ENCODE measurements at places on chromosomes 2 and 18.

GRCh38 chr2:200467806-200468681 lies 41.8 kb downstream of the KCTD18 start:
- no peak for DNase-seq

- DNase-seq, result peak; percentile 72
Measured at GRCh38 chr2:65232636-65233035, 5.0 kb downstream of the ACTR2 start.

GRCh38 chr2:85329181-85329651 lies 1.4 kb upstream of the TGOLN2 start:
- no peak for DNase-seq

DNA sequence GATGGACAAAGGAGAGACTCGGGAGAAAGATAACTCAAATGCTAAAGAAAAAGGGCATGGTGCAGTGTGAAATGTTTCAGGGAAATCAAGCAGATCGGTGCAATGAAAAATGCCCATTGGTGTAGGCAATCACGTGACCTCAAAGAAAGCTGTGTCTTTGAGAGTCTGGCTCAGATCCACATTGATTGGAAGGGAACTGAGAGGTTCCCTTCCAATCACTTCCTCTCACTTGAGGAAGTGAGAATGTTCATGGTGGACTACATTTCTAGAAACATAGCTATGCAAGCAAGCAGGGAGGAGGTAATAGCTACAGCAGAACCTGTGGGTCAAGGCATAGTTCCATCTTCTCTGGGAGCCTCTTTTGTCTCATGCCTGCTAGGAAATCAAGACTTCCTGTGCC lies 187.4 kb downstream of the LPIN1 start:
- DNase-seq, result no peak

GRCh38 chr18:11996190-11996754 lies 15.0 kb downstream of the IMPA2 start:
- no peak for DNase-seq

DNA sequence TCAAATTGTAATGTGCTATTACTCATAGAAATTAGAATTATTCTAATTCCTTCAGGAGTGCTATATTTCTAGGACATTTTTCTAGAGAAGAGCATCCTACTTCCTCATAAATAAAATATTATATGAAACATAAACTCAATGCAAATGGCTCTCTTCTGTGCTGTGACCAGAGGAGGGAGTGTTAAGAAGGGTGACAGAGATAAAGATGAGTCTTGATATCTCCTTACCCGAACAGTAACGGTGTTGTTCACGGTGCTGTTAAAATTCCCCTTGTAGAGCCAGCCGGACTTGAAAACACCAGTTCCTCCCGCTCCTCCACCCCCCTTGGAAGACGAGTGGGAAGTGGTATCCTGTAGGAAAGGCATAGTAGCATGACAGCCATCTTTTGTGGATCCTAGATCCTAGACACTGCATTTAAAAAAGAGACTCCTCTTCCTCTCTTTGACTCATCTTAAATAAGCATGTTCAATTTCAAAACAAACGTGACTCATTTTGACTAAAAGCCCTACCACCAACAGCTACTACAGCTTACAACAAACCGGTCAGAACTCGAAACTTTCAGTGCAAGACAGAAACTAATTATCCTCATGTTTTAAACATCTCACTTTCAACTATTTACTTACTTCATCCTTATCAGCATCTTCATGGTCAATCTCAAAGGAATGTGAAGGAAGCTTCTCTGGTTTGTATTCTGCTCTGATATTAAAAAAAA lies 156.3 kb downstream of the DOCK10 start:
- DNase-seq, result peak; percentile 75

GRCh38 chr2:153477636-153478288 lies 800 bp downstream of the RPRM start:
- DNase-seq, result no peak

- no peak for DNase-seq
Measured at GRCh38 chr2:131022731-131023130, 70.5 kb downstream of the FAM168B start.

- DNase-seq, result no peak
Measured at GRCh38 chr18:61209801-61210200, 123.4 kb upstream of the CDH20 start.

DNA sequence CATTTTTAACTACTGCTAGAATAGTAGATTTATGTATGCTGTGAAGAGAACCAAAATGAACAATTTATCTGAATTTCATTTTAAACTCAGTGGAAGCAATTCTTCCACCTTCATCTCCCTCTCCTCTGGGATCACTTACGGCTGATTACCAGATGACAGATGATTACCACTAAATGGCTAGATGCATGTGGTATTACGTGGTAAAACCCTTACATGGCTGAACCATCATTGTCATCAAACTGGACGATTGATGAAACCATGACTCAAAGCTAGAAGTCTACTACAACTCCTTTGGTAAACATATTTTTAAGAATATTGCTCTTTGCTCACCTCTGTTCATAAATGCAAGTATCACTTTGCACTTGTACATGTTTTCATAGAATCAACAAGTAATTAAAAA lies 48.5 kb upstream of the DOCK10 start:
- no peak for DNase-seq

GRCh38 chr2:119155633-119156032 lies 2.9 kb downstream of the C1QL2 start:
- DNase-seq, result no peak

DNA sequence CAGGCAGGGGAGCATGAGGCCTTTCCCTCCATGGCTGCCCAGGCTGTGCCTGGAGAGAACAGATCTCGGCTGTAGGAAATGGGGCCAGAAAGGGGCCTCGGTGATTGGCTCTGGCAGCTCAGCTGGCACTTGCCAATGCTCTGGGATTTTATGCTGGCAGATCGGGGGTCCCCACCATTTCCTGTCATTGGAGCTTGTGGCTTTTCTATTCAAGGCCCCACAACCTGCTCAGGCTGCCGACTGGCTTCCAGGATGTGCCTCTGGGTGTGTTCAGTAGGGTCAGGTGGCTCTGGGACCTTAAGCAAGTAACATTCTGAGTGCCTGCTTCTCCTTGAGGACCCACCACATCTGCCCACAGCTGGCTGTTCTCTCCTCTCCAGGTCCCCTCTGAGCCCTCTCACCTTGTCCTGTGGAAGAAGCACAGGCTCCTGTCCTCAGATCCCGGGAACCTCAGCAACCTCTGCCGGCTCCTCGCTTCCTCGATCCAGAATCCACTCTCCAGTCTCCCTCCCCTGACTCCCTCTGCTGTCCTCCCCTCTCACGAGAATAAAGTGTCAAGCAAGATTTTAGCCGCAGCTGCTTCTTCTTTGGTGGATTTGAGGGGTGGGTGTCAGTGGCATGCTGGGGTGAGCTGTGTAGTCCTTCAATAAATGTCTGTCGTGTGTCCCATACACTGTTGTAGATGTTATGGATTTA lies 4.2 kb downstream of the GNLY start:
- peak; percentile 56 for DNase-seq

- no peak for DNase-seq
Measured at GRCh38 chr2:196961889-196962288, 35.4 kb upstream of the PGAP1 start.

DNA sequence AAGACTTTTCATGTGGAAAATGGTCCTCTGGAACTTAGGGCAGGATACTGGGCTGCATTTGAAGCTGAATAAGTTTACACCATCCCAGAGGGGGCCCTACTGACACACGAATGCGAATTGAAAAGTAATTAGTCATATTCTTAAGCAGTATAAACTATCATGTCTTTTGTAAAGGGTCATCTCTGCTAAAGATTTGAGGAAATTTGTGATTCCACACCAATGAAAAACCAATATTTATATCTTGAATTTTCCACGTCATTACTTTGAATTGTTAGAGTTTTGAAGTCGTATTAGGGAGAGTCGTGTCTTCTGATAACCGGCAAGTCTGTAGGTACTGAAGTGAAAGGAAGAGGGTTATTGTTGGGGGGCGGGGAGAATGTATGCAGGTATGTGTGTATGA lies 4.1 kb upstream of the OTX1 start:
- no peak for DNase-seq

DNA sequence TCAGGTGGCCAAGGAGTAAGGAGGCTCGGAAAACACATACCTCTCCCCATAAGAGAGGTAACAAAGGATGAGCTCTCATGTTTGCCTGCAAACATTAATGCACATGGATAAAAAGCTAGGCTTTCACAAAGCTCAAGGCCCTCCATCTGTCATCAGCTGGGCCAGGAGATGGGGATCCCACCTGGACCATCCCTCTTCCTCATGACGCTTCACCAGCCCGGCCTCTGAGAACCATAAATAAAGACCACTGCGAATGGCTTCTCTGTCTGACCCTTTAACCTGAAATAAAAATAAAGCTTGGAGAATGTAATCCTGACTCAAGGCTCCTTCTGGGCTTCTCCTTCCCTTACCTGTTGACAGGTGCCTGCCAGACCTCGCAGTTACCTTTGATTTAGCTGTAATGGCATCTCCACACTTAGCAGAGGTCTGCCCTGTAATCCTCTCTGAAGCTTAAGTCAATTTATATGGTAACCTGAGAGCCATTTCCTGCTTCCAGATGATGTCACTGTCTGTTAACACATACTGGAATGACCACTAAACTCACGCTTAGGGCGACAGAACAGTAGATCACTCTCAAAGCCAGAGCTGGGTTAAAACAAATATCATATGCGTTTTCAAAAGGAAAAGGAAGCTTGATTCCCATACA lies 29.3 kb upstream of the FOXI3 start:
- peak; percentile 22 for DNase-seq

DNA sequence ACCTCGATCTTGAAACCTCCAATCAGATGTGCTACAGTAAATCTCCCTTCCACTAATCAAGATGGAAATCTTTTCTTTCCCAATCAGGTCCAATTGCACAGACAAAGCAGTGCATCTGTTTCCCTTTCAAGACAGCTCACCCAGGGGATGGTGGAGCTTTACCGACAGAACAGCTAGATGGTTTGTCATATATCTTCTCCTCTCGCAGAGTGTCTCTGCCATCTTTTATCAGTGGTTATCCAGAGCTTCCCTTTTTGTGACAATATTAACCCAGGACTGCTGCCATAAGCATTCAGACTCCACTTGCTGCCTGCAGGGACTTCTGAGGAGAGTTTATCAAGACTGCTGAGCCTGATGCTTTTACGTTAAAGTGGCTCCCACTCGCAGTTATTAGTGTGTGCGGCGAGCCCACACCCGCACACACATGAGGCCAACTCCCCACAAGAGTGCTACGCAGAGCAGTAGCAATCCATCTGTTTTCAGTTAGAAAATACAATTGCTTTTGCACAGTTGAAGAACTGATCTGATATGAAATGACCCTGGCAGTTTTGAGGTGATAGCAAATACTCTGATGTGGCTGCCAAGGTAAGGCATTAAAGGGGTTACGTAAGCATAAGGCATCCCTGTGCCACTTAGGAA lies 398.9 kb downstream of the NCKAP5 start:
- DNase-seq, result no peak

GRCh38 chr18:8778386-8778785 lies 73.0 kb downstream of the MTCL1 start:
- no peak for DNase-seq

DNA sequence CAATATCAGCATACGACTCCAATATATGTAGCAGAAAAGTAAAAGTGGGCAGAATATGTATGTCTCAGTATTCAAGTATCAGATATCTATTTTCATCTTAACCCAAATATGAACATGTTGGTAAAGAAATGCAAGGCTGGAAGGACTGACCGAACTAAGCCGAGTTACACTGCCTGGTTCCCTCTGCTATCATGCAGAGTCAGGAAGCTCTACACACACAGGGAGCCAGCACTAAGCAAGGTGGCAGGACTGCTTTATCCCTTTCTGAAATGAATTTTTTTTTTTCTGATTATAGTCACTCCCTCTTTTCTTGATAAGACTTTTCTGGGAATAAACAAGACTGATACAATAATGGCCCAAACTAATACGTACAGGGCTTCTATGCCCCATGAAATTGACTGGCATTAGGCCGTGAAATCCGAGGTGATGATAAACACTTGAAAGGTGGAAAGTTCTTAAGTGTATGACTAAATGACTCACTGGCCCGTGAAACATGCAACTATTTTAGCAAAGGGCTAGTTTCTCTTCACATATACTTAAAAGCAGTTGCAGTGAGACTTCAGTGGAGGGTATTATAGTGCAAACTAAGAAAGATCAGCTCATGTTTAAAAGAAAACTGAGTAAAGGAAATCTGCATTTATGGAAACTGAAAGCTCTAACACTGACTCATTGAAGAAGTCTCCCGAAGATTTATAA lies 14.9 kb downstream of the DPP4 start:
- DNase-seq, result no peak

- no peak for DNase-seq
Measured at GRCh38 chr2:145066151-145066661, 546.3 kb upstream of the ZEB2 start.

- no peak for DNase-seq
Measured at GRCh38 chr2:231987124-231987727, 25.7 kb downstream of the DIS3L2 start.

- DNase-seq, result no peak
Measured at GRCh38 chr2:25842155-25842554, 36.1 kb downstream of the ASXL2 start.

DNA sequence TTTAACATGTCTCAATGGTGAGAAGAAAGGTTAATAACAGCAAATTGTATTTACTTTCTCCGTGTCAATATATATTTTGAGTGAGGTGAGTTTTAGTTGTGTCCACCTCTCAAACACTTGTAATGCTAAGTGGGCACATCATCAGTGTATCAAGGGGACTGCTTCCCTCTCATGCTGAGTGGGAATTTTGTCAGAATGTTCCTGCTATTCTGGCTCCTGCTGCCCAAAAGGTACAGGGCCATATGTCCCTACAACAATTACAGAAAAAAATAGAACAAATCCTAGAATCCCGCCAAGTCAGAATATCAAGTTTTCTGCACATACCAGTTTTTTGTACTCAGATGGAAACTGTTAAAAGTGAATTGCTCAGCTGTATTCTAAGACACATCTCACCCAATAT lies 5.4 kb upstream of the CERKL start:
- no peak for DNase-seq

GRCh38 chr2:11288431-11288830 lies 56.0 kb downstream of the ROCK2 start:
- no peak for DNase-seq

GRCh38 chr18:12608301-12608700 lies 49.6 kb downstream of the SPIRE1 start:
- DNase-seq, result no peak

- no peak for DNase-seq
Measured at GRCh38 chr18:22417496-22418188, at the start of gene CTAGE1. Gene CTAGE1, minus strand, starts transcription at chr18:22417915. Its CDS starts 104 bp downstream, at chr18:22417811.

DNA sequence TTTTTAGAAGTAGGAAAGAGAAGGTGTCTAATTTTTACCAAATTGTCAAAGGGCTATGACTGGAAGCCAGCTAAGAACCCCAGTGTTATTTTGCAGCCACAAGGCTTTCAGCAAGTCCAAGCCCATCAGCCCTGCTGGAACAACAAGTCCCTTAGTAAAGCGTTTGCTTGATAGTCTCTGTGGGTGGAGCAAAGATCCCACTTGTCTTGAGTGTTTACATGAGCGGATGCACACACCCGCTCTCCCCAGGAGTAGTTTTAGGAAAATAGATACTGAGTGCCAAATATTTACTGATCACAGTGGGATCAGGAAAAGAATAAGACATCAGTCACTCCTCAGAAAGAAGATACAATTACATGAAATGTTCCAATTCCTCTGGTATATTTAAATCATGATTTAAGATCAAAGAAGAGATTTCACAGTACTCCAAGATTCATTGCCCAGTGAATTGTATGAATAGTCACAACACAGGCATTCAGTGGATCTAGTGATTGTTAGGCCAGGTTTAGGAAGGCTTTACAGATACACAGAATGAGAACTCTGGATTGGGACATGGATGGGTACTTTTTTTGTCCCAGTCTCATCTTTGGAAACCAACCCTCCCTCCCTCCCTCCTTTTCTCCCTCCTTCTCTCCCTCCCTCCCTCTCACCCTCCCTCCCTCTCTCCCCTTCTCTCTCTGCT lies 514.9 kb downstream of the PTPRM start:
- DNase-seq, result no peak

GRCh38 chr2:174794851-174795374 lies 30.6 kb upstream of the CHRNA1 start:
- DNase-seq, result no peak

Data from NB4 (cell line).